ENCODE measurements at places on chromosomes 13 and 19.

DNA sequence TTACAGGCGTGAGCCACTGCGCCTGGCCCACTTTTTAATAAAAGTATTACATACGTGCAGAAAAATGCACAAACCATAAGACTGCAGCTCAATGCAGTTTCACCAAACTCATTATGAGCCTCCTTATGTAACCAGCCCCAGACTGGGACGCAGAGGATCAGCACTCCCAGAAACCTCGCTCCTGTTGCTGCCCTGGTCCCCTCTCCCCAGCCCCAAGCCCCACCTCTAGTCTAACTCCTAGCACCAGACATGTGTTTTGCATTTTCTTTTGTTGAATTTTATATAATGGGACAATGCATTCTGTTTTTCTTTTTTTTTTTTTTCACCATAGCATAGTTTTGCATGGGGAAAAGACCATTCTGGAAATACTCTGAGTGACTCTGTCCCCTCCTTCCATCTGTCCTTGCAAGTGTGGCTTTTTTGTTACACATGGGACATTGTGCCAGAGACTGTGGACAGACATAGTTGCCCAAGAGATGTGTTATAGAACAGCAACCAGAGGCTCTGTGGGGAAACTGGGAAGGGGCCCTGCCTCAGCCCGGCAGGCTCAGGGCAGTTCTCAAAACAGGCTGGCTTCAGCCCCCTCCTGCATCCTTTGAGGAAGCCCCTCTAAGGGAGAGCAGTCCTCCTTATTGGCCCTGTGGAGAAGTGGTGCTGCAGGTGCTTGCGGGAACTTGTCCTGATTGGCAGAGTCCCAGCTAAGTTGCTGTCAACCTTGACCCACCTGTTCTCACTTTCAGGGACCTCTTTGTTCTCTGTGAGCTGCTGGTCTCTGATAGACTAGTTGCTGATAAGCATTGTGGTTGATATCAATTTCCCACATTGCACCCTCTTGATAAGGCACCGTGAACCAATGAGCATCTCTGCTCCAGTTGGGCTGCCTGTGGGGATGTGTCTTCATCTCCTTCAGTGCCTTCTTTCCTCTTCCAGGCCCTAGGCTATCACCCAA is 13.8 kb upstream of the OLFM4 start:
- DNase-seq = no peak

GRCh38 chr13:90912247-90912646 is 435.2 kb upstream of the MIR17HG start:
- no peak for DNase-seq

GRCh38 chr19:2711875-2712205 is 9.3 kb downstream of the DIRAS1 start:
- DNase-seq = no peak

DNA sequence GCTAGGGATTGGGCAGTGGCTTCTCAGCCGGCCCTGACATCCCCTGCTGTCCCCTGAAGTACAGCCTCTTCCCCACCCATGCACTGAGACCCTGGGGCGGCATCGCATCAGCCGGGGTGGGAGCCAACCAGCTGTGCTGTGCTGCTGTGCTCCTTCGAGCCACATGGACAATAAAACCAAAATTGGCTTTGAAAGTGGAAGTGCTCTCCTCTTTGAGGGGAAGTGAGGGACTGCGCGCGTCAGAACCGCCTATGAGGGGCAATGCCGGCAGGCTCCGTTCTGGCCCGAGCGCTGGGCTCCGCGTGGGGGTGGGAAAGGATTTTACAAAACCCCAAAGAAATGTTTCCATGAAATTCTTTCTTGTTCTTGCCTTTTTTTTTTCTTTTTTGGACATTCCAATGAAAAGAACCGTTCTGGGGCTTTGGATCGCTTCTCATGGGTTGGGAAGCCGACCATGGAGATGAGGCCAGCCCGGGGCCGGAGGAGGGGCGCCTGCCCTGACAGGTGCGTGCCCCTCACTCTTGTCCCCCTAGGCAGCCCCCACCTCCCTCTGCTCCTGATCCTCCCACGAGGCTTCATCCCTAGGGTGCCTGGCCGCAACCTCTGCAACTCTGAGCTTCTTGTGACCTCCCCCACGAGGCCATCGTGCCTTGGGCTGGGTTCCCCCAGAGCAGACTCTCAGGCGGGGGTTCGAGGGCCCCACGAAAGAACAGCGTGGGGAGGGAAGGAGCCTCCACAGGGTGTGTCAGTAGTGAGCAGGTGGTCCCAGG is 22.6 kb downstream of the KLHL26 start:
- DNase-seq = peak; percentile 26

DNA sequence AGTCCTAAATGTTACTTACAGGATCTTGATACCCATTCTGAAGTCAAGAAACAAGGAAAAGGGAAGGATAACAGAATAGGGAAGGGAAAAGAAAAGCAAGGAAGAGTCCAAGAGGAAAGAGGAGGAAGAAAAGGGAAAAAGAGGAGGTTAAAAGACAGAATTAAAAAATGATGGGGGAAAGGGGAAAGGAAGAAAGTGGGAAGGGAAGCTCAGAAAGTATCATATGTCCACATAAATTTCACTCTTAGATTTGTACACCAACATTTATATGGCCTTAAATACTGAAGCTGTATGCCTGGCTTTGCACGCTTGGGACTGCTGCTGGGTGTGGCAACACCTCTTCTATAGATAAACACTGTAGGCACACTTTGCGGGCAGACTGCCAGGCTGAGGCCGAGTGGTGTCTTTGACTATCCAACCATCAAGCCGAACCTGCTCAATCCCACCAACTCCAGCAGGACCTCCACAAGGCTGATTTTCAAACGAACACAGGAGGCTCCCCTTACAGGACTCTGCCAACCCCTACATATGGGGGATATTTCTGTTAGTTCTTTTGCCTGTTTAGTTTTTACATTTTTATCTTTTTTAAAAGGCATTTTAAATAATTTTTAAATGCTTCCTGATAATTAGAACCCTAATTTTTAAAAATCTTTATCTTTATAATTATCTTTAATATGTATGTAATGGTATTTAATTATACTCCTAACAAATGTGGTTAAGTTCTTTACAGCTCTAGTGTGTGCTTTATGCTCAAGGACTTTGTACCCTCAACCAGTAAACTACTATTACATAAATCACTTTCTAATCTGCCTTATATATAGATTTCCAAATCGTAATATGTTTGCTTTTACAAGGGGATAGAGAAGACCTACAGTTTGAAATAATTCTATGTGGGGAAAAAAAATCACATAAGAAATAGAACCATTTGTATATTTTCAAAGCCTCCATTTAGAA is 154.2 kb downstream of the DIAPH3 start:
- no peak for DNase-seq

- DNase-seq = no peak
Measured at GRCh38 chr19:42090672-42091071, 14.7 kb downstream of the ZNF574 start.

- no peak for DNase-seq
Measured at GRCh38 chr19:54369082-54369687, 4.5 kb upstream of the LAIR1 start.

DNA sequence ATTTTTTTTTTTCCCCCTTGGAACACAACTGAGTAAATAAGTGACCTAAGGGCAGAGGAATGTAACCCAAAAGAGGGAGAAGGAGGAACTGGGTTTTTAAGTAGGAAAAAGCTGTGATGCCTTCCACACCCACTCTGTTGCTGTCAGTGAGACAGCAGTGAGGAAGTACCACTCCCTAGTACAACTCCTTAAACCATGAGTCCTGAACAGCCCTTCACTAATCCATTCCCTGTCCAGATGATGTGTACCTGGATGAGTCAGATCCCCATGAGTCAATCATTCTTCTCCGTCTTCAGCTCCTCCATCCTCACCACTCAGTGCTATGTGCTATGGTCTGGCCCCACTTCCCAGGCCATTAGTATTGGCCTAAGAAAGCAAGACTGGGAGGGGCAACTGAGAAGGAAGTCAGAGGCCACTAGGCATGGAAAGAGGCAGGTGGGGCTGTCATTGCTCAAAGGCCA is 12.9 kb upstream of the CXCL17 start:
- no peak for DNase-seq

- no peak for DNase-seq
Measured at GRCh38 chr19:56960959-56961543, 120.5 kb upstream of the PEG3 start.

DNA sequence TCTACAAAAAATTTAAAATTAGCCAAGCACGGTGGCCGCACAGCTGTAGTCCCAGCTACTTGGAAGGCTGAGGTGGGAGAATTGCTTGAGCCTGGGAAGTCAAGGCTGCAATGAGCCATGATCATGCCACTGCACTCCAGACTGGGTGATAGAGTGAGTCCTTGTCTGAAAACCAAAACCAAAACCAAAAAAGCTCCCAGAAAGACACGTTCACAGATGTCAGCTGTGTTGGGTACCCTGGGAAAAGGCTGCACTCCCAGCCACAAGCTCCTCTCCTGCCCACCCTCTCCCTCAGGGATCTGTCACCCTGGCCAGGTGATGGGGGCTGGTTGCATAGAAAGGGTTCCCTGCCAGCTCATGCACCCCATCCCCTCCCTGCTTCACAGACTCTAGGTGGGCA is 53.3 kb downstream of the RNF6 start:
- DNase-seq = no peak

DNA sequence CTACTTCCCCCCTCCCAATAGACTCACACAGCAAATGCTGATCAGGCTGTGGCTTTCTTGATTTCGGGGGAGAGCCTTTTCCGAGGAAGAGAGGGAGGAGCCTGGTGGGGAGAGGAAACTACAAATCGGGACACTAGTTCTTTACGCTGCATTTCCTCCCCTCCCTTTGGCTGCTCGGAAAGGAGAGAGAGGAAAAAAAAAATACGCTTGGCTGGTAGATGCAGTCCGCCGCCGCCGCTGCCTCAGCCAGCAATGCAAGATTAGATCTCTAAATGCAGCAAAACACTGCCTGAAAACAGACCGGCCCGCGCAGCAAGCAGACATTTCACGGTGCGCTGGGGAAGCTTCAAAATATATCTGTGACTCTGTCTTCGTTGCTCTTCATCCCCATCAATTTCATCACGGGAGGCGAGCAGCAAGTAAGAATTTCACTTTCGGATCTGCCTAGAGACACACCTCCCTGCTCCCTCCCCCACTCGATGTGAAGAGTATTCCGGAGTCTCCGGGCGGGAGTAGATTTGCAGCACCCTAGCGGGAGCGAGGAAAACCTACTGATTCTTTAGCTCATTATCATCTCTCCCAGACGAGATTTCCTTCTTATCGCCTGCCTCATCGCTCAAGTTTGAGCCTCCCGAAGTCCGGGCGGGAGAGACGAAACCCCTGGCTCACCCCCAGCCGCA is at the start of gene PCDH17:
PCDH17 (plus strand) TSS at position 149 of the 680 bp plus-strand sequence. CDS start 803 bp downstream, outside the sequence.
- no peak for DNase-seq

DNA sequence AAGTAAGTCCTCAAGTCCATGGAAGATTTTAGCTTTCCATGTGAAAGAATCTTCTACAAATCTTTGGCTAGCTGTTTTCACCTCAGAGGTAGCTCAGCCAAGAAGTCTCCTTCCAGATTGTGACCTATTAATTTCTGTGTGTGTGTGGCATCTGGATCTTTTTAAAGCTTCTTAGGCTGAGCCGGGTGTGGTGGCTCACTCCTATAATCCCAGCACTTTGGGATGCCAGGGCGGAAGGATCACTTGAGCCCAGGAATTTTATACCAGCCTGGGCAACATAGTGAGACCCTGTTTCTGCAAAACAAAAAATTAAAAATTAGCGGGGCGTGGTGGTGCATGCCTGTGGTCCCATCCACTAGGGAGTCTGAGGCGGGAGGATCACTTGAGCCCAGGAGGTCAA is 13.4 kb upstream of the SLC44A2 start:
- DNase-seq = no peak

GRCh38 chr19:49213791-49214190 is 56.2 kb downstream of the TRPM4 start:
- DNase-seq = no peak

DNA sequence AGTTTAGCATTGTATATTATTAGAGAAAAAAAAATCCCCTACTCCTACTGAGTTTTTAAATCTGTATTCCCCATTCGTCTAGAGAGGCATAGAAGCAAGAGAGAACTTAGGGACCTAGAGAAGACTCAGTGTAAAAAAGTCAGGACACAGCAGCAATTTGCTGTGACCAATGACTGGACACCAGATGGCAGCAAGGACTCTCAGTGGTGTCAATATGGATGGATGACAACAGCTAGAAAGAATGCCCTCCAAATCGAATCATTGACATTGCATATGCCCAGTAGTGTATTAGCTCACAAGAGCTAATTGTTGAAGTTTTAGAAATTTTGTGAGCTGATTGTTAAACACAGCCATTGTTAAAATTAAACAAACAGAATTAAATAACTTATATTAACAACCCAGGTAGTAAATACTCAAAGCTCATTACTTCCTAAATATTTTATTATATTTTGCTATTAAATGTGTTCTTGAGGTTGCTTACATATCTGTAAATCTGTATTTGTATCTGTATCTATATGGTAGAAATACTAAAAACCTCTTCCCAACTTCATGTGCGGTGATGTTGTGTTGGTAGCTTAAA is 43.9 kb downstream of the SIAH3 start:
- DNase-seq = peak; percentile 19

DNA sequence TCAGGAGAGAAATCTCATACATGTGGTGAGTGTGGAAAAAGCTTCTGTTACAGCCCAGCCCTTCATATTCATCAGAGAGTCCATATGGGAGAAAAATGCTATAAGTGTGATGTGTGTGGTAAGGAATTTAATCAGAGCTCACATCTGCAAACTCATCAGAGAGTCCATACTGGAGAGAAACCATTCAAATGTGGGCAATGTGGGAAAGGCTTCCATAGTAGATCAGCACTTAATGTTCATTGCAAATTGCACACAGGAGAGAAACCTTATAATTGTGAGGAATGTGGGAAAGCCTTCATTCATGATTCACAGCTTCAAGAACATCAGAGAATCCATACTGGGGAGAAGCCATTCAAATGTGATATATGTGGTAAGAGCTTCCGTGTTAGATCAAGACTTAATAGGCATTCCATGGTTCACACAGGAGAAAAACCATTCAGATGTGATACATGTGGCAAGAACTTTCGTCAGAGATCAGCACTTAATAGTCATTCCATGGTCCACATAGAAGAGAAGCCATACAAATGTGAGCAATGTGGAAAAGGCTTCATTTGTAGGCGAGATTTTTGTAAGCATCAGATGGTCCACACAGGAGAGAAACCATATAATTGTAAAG is 15.2 kb downstream of the ZNF221 start:
- no peak for DNase-seq

- peak; percentile 0 for DNase-seq
Measured at GRCh38 chr19:52896431-52897137, 851 bp downstream of the ZNF320 start.

- no peak for DNase-seq
Measured at GRCh38 chr19:48878196-48879024, 6.2 kb downstream of the PPP1R15A start.
